ENCODE measurements at places on chromosomes 13 and 19. TPM values are rescaled to one million over a fixed set of nuclear protein-coding genes. Genes with fewer than 3 reads are reported as not detected.

The HSPB6 gene
- total RNA-seq, result 0.37 TPM

DNA sequence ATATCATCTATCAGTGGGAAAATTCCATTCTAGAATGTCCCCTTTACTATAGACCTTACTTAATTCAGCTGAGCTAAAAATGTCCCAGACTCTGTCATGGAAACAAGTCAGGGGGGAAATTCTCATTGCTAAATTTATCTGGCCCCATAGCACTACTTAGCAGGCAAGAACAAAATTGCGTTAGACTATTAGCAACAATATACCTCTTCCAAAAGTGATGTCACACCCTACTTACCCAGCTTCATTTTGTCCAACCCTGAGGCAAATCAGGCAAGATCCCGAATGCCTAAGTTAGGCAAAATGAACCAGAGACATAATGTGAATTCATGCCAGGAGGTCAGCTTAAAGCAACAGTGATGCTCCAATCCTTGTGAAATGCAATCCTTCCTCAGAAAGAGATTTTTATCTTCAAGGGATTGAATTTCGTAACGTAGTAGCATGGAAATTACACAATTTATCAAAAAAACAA is 93.7 kb downstream of the FRY start:
- no peak overlapping the region for H3K4me3 ChIP-seq
- H3K27me3 ChIP-seq, result no peaks in the 10 kb centered on the region
- no peak for DNase-seq
- peaks cover 22% of the 10 kb centered on the region for H3K36me3 ChIP-seq
- H3K4me1 ChIP-seq, result no peaks in the 10 kb centered on the region

GRCh38 chr19:54481326-54481930 is 8.3 kb upstream of the CDC42EP5 start:
- DNase-seq, result peak; percentile 74
- peaks cover 4% of the 10 kb centered on the region for H3K4me1 ChIP-seq
- H3K27ac ChIP-seq, result no peak overlapping the region
- peaks cover 59% of the 10 kb centered on the region for H3K27me3 ChIP-seq

- no peak overlapping the region for H3K4me3 ChIP-seq
- H3K27ac ChIP-seq, result no peak overlapping the region
- H3K36me3 ChIP-seq, result no peaks in the 10 kb centered on the region
- peaks cover 19% of the 10 kb centered on the region for H3K27me3 ChIP-seq
- H3K4me1 ChIP-seq, result peaks cover 5% of the 10 kb centered on the region
These were observed 229.1 kb upstream of the TSHZ3 start for GRCh38 chr19:31578326-31578725.

The LHFPL6 gene
- 35.2 TPM for total RNA-seq

DNA sequence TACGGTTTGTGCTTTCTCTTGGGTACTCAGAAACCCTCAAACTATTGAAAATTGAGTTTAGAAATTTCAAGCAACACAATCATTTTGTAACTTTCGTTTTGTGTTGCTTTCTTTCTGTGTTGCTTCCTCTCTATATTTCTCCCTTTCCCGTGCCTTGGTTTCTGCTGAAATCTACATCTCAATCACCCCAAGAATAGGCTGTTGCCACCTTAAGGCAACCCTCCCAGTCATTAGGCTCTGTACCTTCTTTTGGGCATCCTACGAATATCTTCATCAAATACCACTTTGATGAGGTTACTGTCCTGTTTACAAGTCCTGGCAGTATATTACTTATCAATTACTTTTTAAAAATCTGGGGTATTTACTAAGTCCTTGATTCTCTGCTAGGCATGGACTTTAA is 621.6 kb downstream of the GPC6 start:
- H3K4me1 ChIP-seq, result no peaks in the 10 kb centered on the region
- DNase-seq, result no peak
- no peak overlapping the region for H3K4me3 ChIP-seq

The KCNK6 gene
- total RNA-seq, result not detected

DNA sequence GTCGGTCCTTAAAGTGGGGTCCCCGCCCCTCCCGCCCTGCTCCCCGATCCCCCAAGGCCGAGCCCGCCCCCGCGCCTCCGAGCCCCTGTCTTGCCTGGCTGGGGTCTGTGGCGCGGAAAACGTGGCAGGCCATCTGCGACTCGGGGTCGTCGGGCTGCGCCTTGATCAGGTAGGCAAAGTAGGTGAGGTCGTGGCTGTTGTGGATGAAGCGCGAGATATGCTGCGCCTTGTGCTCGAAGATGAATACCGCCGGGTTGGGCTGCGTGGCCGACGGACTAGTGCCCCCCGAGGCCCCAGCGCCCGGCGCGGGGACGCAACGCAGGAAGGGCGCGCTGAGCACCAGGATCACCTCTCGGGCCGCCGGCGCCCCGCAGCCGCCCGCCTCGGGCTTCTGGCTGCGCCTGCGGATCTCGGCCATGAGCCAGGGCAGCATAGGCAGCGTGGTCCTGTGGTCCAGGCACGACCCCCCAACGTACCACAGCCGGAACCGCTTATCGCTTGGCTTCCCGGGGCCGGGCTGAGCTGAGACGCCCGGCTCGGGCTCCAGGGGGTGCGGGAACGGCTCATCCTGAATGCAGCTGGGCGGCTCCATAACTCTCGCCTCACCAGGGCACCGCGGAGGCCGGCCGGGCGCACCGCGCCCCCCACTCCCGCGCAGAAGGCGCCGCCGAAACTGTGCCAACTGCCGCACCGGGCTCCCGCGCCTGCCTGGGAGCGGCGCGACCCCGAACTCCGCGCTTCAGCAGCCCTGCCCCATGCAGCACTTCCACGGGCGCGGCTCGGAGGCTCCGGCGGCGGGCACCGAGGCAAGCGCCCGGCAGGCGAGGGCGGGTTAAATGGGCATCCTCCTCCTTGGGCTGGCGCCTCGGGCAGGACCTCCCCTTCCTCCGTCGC is 546 bp downstream of the TBC1D4 start:
- DNase-seq, result peak; percentile 39
- H3K27me3 ChIP-seq, result peaks cover 22% of the 10 kb centered on the region
- peak overlapping the region; percentile 87 for H3K4me3 ChIP-seq
- H3K36me3 ChIP-seq, result no peaks in the 10 kb centered on the region
- peaks cover 25% of the 10 kb centered on the region for H3K4me1 ChIP-seq
- H3K27ac ChIP-seq, result no peak overlapping the region

GRCh38 chr13:33723365-33723764 is 94.6 kb upstream of the RFC3 start:
- no peak overlapping the region for H3K27ac ChIP-seq
- no peak for DNase-seq
- no peaks in the 10 kb centered on the region for H3K27me3 ChIP-seq
- peaks cover 29% of the 10 kb centered on the region for H3K4me1 ChIP-seq
- peaks cover 6% of the 10 kb centered on the region for H3K36me3 ChIP-seq

GRCh38 chr13:113448885-113449692 is 4.2 kb downstream of the ADPRHL1 start:
- peaks cover 9% of the 10 kb centered on the region for H3K4me1 ChIP-seq
- H3K4me3 ChIP-seq, result no peak overlapping the region
- peaks cover 7% of the 10 kb centered on the region for H3K36me3 ChIP-seq
- no peak overlapping the region for H3K27ac ChIP-seq
- H3K27me3 ChIP-seq, result no peaks in the 10 kb centered on the region
- DNase-seq, result no peak

GRCh38 chr19:34573226-34573864 is 91.8 kb downstream of the WTIP start:
- H3K36me3 ChIP-seq, result peaks cover 2% of the 10 kb centered on the region
- no peak for DNase-seq
- no peak overlapping the region for H3K4me3 ChIP-seq
- H3K27me3 ChIP-seq, result no peaks in the 10 kb centered on the region
- H3K4me1 ChIP-seq, result no peaks in the 10 kb centered on the region
- no peak overlapping the region for H3K27ac ChIP-seq

- no peak overlapping the region for H3K4me3 ChIP-seq
- H3K36me3 ChIP-seq, result peaks cover 8% of the 10 kb centered on the region
- no peaks in the 10 kb centered on the region for H3K27me3 ChIP-seq
- peaks cover 19% of the 10 kb centered on the region for H3K4me1 ChIP-seq
- DNase-seq, result no peak
These were observed 55.1 kb downstream of the RFX2 start for GRCh38 chr19:6055013-6055795.

DNA sequence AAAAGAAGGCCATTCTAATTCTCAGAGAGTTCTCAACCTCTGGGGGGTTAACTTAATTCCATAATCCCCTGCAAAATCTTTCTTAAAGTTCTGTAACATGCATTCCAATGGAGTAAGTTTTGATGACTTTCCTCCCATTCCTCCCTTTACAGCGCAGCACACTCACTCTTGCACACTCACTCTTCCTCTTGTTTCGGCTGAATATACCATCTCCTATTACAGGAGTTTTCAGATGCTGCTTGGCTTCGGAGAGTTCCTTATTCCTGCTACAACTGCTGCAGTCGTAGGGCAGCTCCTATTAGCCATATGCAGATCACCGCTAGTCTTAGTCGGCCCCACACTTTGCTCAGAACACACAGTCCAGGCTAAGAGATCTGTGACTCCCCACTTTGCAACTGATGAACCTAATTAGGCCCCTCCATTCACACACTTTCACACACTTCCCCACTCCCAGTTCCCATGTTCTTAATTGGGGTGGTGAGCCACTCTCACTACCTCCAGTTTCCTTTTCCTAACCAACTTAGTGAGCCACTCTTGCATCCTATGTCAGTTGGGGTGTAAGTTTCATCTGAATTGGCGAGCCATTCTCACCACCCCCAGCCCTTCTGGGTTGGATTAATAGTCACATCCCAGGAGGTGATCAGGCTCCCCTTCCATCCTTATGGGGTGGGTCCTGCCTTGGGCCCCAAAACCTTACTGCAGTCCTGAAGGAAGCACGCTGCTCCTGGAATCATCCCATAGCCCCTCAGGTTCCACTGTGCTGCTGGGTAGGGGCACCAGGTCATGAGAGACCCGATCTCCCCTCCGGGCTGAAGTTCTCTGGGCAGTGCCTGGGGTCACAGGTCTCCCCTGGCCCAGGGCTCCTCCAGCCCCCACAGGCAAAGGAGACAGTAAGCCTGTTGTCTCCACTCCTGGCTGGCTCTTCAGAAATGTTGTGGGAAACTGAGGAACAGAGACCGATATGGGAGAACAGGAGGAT is 53.9 kb downstream of the OR10H4 start:
- H3K4me1 ChIP-seq, result no peaks in the 10 kb centered on the region
- H3K4me3 ChIP-seq, result no peak overlapping the region
- no peak overlapping the region for H3K27ac ChIP-seq
- H3K36me3 ChIP-seq, result no peaks in the 10 kb centered on the region

DNA sequence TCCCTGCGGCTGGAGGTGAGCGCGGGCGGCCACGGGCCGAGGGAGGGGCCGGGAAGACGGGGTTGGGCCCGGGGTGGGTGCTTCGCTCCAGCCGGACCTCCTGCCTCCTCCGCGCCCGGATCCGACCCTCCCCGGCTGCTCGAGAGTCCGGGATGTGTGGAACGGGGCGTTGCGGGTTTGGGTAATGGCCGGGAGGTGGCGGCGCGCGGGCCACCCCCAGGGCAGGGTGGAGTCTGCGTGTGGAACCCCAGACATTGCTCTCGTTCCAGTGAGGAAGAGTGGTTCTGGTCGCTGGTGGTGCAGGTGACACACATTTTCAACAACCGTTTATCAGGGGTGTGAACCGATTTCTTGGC is 38.8 kb downstream of the ARHGEF7 start:
- DNase-seq, result no peak
- no peaks in the 10 kb centered on the region for H3K36me3 ChIP-seq
- peak overlapping the region; percentile 91 for H3K4me3 ChIP-seq
- H3K4me1 ChIP-seq, result peaks cover 36% of the 10 kb centered on the region

DNA sequence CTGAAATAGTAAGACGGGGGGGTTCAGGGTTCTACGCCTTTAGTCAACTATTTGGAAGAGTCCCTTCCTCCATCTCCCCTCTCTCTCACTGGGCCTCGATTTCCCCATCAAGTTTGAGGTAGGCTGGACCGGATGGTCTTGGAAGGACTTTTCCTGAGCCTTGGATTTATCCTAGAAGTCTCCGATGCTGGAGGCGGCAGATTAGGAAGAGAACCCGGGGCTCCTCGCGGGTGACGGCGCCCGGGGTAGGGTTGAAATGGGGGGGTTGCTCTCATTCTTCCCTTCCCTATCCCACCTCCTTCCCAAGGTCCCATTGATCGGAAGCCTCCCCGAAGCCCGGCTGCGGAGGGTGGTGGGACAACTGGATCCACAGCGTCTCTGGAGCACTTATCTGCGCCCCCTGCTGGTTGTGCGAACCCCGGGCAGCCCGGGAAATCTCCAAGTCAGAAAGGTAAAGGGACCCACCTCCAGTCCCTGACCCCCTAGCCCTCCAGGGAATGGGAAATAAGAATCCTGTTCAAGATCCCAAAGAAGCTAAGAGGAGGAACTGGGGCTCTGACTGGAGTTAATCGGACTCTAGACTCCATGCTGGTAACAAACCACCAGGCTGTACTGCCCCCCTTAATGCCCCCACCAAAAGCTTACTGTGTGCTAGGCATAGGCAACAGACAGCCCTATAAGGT is 781 bp downstream of the QPCTL start:
- peaks cover 7% of the 10 kb centered on the region for H3K36me3 ChIP-seq
- peak overlapping the region; percentile 84 for H3K27ac ChIP-seq
- H3K4me3 ChIP-seq, result peak overlapping the region; percentile 93
- peak; percentile 88 for DNase-seq

- no peak for DNase-seq
- no peak overlapping the region for H3K4me3 ChIP-seq
- H3K4me1 ChIP-seq, result peaks cover 11% of the 10 kb centered on the region
- no peaks in the 10 kb centered on the region for H3K27me3 ChIP-seq
- H3K27ac ChIP-seq, result no peak overlapping the region
These were observed 421.3 kb downstream of the DIAPH3 start for GRCh38 chr13:59742467-59742866.

DNA sequence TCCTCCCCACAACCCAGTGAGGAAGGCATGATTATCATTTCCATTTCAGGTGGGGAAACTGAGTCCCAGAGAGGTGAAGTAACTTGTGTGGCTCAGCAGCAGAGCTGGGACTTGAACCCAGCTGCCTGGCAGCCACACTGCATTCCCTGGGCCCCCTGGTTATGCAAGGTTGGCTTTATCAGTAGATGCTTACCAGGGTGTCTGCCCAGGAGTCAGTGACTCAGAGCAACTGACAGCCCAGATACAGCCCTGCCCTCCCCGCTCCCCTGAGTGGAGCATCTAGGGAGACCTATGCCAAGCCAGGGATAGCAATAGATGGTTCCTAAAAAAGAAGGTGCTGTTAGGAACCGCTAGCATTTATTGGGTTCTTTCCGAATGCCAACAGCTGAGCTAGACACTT is 5.9 kb downstream of the IGLON5 start:
- DNase-seq, result no peak
- H3K4me3 ChIP-seq, result no peak overlapping the region
- H3K27me3 ChIP-seq, result peaks cover 26% of the 10 kb centered on the region
- H3K36me3 ChIP-seq, result peaks cover 3% of the 10 kb centered on the region
- peaks cover 13% of the 10 kb centered on the region for H3K4me1 ChIP-seq

GRCh38 chr13:24683351-24683750 is 3.1 kb downstream of the ATP12A start:
- no peak for DNase-seq
- H3K27ac ChIP-seq, result no peak overlapping the region
- H3K27me3 ChIP-seq, result peaks cover 28% of the 10 kb centered on the region
- H3K4me1 ChIP-seq, result peaks cover 38% of the 10 kb centered on the region
- no peaks in the 10 kb centered on the region for H3K36me3 ChIP-seq
- H3K4me3 ChIP-seq, result no peak overlapping the region

The C1QTNF9 gene
- not detected for total RNA-seq

The OR7C1 gene
- not detected for total RNA-seq

The SLC6A16 gene
- total RNA-seq, result 7.4 TPM

Measured in neural crest cell (in vitro differentiated cells).